ENCODE measurements at places on chromosomes 1 and 21.
A peak's percentile ranks its signal among the peaks of the same experiment; 100 is the strongest.

- DNase-seq: no peak
Observed at GRCh38 chr1:14929547-14930246, 223.8 kb upstream of the TMEM51 start.

- DNase-seq: no peak
Observed at GRCh38 chr1:30407865-30408580, 315.4 kb downstream of the MATN1 start.

DNA sequence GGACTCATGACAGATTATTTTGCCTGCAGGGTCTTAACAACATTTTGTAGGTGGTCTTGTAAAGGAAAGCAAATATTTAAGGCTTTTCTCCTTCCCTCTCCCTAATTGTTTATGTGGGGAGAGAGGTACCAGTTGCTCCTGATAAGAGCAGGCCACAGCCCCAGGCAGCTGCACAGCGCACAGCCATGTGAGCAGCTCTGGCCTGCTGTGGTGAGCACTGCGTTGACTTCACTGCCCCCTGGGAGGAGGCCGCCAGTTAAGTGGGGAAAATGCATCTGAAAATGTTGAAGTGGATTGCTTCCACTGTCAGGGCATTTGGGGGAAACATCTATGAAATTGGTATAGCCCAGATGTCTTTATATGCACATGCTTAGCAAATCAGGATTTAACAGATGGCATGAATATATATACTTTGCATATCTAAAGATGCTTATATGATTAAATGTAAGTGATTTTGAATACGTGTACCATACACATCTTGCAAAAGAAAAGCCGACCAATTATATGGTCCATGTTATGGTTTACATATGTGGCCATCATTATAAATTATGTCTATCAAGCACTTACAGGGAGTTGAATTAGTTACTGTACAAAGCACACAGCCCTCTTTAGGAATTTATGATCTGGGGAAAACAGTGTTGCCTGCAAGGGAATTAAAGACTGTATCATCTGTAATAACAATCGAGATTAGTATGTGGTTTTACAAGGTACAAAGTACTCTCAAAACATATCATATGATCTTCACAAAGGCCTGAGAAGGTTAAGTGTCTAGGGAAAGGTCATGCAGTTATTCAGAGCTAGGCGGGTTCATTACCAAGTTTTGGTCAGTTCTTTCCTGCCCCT, 132.1 kb downstream of the RHOU start:
- DNase-seq: peak; percentile 45

DNA sequence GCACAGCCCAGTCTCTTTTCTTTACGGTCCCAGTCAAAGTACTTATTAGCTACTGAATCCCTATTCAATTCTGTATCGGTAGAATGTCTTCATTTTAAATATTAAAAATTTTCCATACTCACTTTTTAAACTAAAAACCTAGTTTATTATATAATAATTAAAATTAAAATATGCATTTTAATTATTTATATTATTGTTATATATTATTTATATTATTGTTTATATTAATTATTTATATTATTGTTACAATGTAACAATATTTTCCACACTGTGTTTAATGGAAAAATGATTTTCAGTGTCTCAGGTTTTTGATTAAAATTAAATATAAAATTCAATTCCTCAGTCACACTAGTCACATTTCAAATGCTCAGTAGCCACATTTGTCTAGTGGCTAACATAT, 18.2 kb upstream of the PPP2R5A start:
- no peak for DNase-seq

- DNase-seq: no peak
Observed at GRCh38 chr1:97004054-97004453, 282.5 kb downstream of the PTBP2 start.

- DNase-seq: peak; percentile 29
Observed at GRCh38 chr1:22039594-22040285, 12.8 kb upstream of the CDC42 start.

DNA sequence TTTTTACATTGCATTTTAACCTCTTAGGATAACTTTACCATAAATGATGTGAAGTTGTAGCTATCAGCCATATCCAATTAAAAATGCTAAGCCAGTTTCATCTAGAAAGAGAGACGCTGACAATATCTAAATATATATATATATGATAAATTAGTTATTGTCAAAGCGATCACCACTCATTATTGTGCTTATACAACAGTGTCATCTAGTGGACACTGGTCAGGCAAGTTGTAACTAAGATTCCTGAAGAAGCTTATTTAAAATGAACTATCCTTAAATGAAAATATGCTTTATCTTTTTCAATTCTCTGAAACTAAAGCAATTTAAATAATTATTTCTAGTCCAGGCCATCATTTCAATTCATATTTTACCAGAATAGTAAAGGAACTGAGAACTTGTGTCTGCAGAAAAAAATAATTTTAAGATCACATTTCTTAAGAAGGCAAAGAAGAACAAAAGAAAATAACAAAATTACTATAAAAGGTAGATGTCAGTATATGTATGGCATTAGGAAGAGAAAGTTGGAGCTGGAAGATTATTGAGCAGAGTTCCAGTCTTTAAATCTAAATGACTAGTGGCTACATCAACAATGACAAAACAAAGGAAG, 193.3 kb upstream of the SNX7 start:
- peak; percentile 42 for DNase-seq

DNA sequence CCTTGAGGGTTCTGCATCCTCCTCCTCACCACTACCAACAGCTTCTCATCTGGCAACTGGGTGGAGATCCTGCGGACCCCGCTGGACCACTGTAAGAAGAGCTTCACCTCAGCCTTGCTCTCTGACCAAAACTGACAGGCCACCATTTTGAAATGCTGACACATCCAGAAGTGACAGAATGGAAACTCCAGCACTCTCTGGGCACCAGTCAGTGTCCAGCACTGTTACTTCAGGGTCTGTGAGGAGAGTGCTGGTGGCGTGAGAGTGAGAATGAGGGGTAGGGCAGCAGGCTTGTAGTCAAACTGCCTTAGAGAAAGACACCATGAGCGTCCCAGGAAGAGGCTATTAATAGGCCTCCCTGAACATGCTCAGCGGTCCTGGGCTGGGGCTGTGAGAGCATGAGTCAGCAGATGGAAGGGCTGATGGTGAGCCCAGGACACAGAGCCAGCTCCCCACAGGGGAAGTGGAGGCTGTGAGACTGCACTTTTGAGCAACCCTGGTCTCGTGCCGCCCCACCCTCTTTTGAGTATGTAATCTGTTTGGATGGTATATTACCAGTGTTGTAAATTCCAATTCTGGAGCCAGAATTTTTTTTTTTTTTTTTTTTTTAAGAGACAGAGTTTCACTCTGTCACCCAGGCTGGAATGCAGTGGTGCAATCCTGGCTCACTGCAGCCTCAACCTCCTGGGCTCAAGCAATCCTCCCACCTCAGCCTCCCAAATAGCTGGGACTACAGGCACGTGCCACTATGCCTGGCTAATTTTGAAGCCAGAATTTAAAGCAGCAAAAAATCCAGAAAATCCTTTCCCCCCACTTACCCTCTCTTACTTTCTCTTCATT, 34.4 kb upstream of the SLC30A1 start:
- no peak for DNase-seq

DNA sequence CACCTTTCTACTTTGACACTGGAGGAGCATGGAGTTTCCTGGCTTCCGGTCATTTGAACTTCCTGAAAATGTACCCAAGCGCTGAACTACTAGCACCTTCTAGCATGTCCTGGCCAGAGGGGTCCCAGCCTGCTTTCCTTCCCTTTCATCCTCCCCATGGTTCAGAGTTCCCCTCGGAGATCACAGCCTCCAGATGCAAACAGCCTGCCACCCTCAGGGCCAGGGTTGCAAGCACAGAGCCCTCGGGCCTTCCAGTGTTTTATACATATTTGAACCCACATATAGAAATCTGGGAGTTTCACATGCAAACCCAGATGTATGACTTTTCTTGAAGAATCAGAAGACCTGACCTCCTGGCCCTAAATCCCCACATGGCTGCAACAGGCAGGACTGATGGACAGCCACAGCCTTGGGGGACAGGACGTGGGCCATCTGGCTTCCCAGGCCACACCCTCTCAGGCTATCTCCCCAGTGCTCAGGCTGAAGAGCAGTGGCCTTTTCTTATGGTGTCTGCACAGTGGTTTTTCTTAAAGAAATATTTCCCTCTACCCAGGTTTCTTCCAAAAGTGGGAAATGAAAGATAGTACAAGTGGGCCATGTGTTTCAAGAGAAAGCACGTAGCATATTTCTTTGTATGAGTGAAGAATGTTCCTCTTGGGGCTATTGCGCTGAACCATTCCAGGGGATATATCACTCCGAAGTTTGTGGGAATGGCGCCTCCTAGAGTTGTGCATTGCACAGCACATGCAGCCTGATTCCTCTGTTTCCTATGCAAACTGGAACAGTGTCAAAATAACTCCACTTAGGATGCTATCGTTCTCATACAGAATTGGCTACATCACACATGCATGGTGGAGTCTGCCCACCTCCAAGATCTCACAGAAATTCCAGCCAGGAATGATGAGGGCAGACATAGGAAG, 232.0 kb upstream of the VAMP3 start:
- no peak for DNase-seq

DNA sequence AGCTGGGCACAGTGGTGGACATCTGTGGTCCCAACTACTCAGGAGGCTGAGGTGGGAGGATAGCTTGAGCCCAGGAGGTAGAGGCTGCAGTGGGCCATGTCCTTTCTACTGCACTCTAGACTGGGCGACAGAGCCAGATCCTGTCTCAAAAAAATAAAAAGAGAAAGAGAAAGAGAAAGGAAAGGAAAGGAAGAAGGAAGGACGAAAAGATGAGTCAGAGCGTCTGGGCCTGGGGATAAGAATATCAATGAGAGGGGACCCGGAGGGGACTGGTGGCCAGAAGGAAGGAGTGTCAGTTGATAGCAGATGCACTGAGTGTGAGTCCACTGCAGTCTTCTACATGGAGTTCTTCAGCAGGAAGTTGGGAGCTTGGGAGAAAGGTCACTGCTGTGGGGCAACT, 75.6 kb downstream of the SYT6 start:
- no peak for DNase-seq

- DNase-seq: no peak
Observed at GRCh38 chr1:35120458-35121133, 41.4 kb downstream of the ZMYM1 start.

GRCh38 chr21:30779249-30779648, 24.0 kb upstream of the KRTAP21-1 start:
- DNase-seq: no peak

GRCh38 chr1:115671176-115671934, 29.6 kb downstream of the VANGL1 start:
- no peak for DNase-seq

- no peak for DNase-seq
Observed at GRCh38 chr1:39673215-39673614, 1.3 kb upstream of the NT5C1A start.

DNA sequence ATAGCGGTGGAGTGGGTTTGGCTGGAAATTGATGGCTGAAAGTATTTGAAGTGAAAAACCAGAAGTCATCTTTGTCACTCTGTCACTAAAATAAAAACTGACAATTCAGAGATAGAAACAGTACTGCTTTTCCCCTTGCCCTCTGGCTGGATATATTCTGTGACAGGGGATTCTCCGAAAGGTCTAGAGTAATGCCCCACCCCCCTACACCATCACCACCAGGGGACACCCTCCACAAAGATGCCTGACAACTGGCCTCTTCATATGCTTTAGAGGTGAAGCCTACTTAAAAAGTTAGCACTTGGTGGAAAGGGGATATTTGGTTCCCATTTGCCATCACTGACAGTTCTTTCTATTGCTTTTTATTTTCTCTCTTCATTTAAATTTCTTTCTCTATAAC, 73.5 kb downstream of the SGIP1 start:
- DNase-seq: no peak

DNA sequence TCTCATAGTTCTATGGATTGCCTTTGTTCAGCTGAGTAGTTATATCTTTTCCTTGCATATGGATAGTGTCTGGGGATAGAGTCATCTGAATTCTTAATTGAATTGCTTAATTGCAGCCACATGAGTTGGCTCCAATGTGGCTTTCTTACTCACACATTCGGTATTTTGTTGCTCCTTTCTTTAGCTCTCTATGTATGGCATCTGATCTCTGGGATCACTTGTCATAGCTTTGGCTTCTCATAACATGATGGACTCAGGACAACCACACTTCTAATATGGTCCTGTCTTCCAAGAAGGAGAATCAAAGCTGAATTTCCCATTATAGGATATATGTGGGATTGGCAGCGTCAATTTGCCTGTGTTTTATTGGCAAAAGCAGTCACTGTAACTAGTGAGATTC, 716.2 kb downstream of the NCAM2 start:
- no peak for DNase-seq

GRCh38 chr1:180898441-180899219, 14.1 kb upstream of the KIAA1614 start:
- DNase-seq: no peak

Measured in NCI-H774 (cell line).